Mucosa of descending colon (tissue), 3 donors: ENCODE measurements at places on chromosomes 2 and 18. TPM values are rescaled to one million over a fixed set of nuclear protein-coding genes. Genes with fewer than 3 reads are reported as not detected.

- no peak for DNase-seq
Measured at GRCh38 chr2:157245144-157245840, 12.2 kb upstream of the GALNT5 start.

DNA sequence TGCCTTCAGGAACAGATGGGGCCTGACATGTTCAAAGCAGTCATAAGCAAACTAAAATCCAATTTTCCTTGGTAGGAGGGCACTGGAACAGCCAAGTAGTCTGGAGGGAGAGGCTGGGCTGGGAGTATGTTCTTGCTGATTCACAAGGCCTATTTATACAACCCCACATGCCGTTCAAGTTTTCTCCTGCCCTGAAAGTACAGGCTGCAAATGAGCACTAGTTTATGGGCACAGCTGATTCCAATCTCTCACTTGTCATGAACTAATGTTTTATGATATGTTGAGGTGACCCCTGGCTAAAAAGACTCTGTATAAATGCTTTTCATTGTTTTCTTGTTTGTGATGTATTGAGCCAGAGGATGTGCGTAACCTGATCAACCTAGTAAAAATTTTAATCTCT lies 183.4 kb upstream of the SRD5A2 start:
- DNase-seq = no peak

GRCh38 chr2:218960309-218961165 lies 1.1 kb downstream of the CDK5R2 start:
- no peak for DNase-seq

The FSHR gene
- total RNA-seq = not detected

The CIDEA gene
- total RNA-seq = 0.58 TPM
